ENCODE measurements at places on chromosomes 11 and 22.

- H3K4me3 ChIP-seq: no peak overlapping the region
- peak overlapping the region; percentile 25 for H3K27ac ChIP-seq
- H3K36me3 ChIP-seq: no peaks in the 10 kb centered on the region
These were observed 20.9 kb downstream of the SVIP start for GRCh38 chr11:22808571-22809197.

- no peaks in the 10 kb centered on the region for H3K36me3 ChIP-seq
- H3K4me3 ChIP-seq: no peak overlapping the region
- no peaks in the 10 kb centered on the region for H3K27me3 ChIP-seq
- DNase-seq: no peak
- H3K4me1 ChIP-seq: no peaks in the 10 kb centered on the region
These were observed 145.3 kb downstream of the CTTN start for GRCh38 chr11:70543611-70544010.

GRCh38 chr11:59173080-59173963 is 1.4 kb downstream of the DTX4 start:
- peak overlapping the region; percentile 77 for H3K27ac ChIP-seq
- no peak for DNase-seq
- H3K4me3 ChIP-seq: peak overlapping the region; percentile 60
- H3K36me3 ChIP-seq: no peaks in the 10 kb centered on the region
- H3K27me3 ChIP-seq: no peaks in the 10 kb centered on the region

- no peak overlapping the region for H3K27ac ChIP-seq
- no peak overlapping the region for H3K4me3 ChIP-seq
- no peaks in the 10 kb centered on the region for H3K4me1 ChIP-seq
- no peak for DNase-seq
These were observed 17.5 kb upstream of the FIBIN start for GRCh38 chr11:26976389-26976788.

DNA sequence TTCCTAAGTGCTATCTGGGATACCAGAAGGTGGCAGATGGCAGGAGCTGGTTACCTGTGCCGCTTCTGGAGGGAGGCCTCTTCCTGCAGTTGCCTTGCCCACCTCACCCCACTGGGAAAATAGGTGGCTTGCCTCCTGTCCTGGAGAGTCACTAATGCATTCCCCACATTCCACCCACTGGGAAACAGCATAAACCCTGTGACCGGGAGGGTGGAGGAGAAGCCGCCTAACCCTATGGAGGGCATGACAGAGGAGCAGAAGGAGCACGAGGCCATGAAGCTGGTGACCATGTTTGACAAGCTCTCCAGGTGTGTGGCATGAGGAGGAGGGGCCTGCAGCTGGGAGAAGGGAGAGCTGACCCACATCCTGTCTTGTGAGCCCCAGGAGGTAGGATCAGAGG is 5.6 kb downstream of the RIC8A start:
- DNase-seq: no peak
- peaks cover 77% of the 10 kb centered on the region for H3K36me3 ChIP-seq
- H3K27me3 ChIP-seq: no peaks in the 10 kb centered on the region
- no peak overlapping the region for H3K4me3 ChIP-seq
- no peak overlapping the region for H3K27ac ChIP-seq
- peaks cover 13% of the 10 kb centered on the region for H3K4me1 ChIP-seq

GRCh38 chr11:120212926-120213325 is 2.1 kb downstream of the OAF start:
- H3K27me3 ChIP-seq: peaks cover 5% of the 10 kb centered on the region
- H3K36me3 ChIP-seq: no peaks in the 10 kb centered on the region
- H3K27ac ChIP-seq: peak overlapping the region; percentile 90
- DNase-seq: no peak

DNA sequence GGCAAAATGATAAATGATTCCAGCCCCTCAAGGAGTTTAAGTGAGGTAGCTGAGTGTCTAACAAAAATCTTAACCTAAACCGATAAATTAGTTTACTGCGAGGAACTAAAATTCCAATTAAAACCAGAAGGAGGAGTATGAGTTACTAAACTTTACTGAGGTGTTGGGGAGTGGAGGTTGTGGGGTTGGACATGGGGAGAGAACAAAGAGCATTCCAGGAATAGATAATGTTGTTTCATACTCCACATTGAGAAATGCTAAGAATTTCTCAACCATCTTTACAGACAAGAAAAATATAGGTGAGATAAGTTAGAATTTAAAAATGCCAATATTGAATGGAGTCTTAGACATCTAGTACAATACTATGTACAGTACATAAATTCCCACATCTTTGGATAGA is 488.6 kb downstream of the METTL15 start:
- no peaks in the 10 kb centered on the region for H3K27me3 ChIP-seq
- no peaks in the 10 kb centered on the region for H3K36me3 ChIP-seq
- no peaks in the 10 kb centered on the region for H3K4me1 ChIP-seq

GRCh38 chr11:102177974-102178631 is 67.9 kb downstream of the YAP1 start:
- no peaks in the 10 kb centered on the region for H3K27me3 ChIP-seq
- no peak for DNase-seq
- H3K4me1 ChIP-seq: peaks cover 34% of the 10 kb centered on the region
- peak overlapping the region; percentile 75 for H3K27ac ChIP-seq

- H3K27me3 ChIP-seq: no peaks in the 10 kb centered on the region
- H3K36me3 ChIP-seq: no peaks in the 10 kb centered on the region
- H3K4me3 ChIP-seq: no peak overlapping the region
- no peak overlapping the region for H3K27ac ChIP-seq
These were observed 141.5 kb downstream of the OR4C45 start for GRCh38 chr11:50174189-50174588.

All from esophagus squamous epithelium (tissue), 5 donors.